B cell (primary cell): ENCODE measurements at places on chromosomes 3 and 15. TPM values are rescaled to one million over a fixed set of nuclear protein-coding genes. Genes with fewer than 3 reads are reported as not detected.

HRH1 gene
- total RNA-seq: not detected in 2 replicates

GATA2 gene
- not detected in 2 replicates for total RNA-seq

CCR5 gene
- total RNA-seq: 0.15 and 0.17 TPM in 2 replicates

SOX14 gene
- total RNA-seq: not detected in 2 replicates

RTP1 gene
- total RNA-seq: not detected in 2 replicates

NR1I2 gene
- 0.30 and 0.73 TPM in 2 replicates for total RNA-seq

DVL3 gene
- total RNA-seq: 81.3 and 92.0 TPM in 2 replicates

TBL1XR1 gene
- total RNA-seq: 128 and 138 TPM in 2 replicates

ZPLD1 gene
- not detected in 2 replicates for total RNA-seq

ROBO2 gene
- not detected in 2 replicates for total RNA-seq

ZNF280D gene
- 63.7 and 68.3 TPM in 2 replicates for total RNA-seq

CISH gene
- 2.3 and 2.4 TPM in 2 replicates for total RNA-seq

CNTN4 gene
- 0.05 TPM in 1 of 2 replicates, not detected in the other for total RNA-seq

PPARG gene
- total RNA-seq: 0.44 TPM in 1 of 2 replicates, not detected in the other

SLC2A2 gene
- not detected in 2 replicates for total RNA-seq

PP2D1 gene
- not detected in 2 replicates for total RNA-seq

TRAT1 gene
- total RNA-seq: 0.58 TPM in 1 of 2 replicates, not detected in the other

GCNT3 gene
- total RNA-seq: not detected in 2 replicates

RASA2 gene
- total RNA-seq: 47.7 and 52.0 TPM in 2 replicates

USP50 gene
- 0.34 TPM in 1 of 2 replicates, not detected in the other for total RNA-seq

CCDC39 gene
- not detected in 2 replicates for total RNA-seq

CMTM8 gene
- 0.25 TPM in 1 of 2 replicates, not detected in the other for total RNA-seq

WWTR1 gene
- 0.92 and 2.3 TPM in 2 replicates for total RNA-seq

GLDN gene
- not detected in 2 replicates for total RNA-seq

HESX1 gene
- total RNA-seq: 0.39 and 0.90 TPM in 2 replicates

COLQ gene
- total RNA-seq: 1.9 TPM in 2 replicates

PSTPIP1 gene
- total RNA-seq: 67.1 and 69.0 TPM in 2 replicates

TMEM207 gene
- total RNA-seq: not detected in 2 replicates
